ENCODE measurements at places on chromosomes 7 and 10.
A peak's percentile ranks its signal among the peaks of the same experiment; 100 is the strongest.

- DNase-seq = no peak
Measured at GRCh38 chr10:110861930-110862649, 9.6 kb upstream of the PDCD4 start.

DNA sequence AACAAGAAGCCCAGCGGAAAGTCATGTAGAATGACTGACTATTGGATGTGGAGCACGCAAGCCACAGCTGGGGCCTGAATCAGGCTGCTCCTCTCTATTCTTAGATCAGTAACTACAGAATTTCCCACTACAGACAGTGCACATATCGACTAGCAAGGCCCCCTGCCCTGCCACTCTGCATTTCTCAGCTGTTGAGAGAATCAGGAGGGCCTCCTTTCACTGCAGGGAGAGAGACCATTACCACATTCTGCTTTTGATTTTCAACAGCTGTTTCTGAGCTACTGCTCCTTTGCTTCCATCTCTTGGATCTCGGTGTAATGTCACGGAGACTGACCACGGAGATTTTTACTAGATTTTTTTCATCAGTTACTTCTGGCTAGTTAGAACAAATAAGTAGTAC is 73.8 kb downstream of the PON1 start:
- no peak for DNase-seq

- DNase-seq = no peak
Measured at GRCh38 chr7:38396852-38397251, 123.4 kb upstream of the TARP start.

- no peak for DNase-seq
Measured at GRCh38 chr10:97297556-97298222, 5.3 kb upstream of the ARHGAP19 start.

DNA sequence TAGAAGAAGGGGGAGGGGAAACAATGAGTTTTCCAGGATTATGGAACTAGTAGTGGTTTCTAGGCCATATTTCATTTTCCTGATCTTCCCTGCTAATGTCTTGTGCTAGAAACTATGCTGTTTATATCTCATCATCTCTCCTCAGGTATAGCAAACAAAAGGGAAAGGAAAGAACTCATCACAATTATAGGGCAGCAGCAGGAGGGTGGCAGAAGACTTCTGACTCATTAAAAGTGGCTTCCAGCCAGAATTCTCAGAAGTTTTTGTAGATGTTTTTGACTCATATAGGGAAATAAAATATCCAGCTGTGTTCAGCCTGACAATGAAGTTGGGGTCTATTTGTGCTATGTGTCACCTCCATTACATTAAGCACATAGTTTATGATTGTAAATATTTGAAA is 6.5 kb downstream of the AHR start:
- no peak for DNase-seq

GRCh38 chr7:96589038-96589437 is 120.6 kb downstream of the SEM1 start:
- no peak for DNase-seq

- DNase-seq = no peak
Measured at GRCh38 chr7:25289518-25289917, 61.2 kb upstream of the NPVF start.

GRCh38 chr7:94245500-94245899 is 149.2 kb upstream of the COL1A2 start:
- no peak for DNase-seq

DNA sequence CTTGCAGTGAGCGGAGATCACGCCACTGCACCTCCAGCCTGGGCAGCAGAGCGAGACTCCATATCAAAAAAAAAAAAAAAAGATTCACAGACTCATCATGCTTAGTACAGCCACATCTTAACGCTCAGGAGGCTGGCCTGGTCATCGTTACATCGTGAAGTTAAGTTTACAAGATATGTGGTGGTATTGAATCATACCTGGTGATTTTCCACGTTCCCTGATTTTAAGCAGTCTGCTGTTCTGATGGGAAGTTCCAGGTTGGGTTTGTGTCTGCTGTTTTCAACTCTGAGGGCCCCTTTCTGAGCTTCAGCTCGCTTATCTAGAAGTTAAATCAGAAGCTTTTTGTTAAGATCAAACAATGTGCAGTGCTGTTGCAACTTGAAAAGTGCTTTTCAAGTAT is 6.9 kb downstream of the PPP2R2D start:
- no peak for DNase-seq

- DNase-seq = no peak
Measured at GRCh38 chr7:55206235-55207029, 158.7 kb upstream of the LANCL2 start.

DNA sequence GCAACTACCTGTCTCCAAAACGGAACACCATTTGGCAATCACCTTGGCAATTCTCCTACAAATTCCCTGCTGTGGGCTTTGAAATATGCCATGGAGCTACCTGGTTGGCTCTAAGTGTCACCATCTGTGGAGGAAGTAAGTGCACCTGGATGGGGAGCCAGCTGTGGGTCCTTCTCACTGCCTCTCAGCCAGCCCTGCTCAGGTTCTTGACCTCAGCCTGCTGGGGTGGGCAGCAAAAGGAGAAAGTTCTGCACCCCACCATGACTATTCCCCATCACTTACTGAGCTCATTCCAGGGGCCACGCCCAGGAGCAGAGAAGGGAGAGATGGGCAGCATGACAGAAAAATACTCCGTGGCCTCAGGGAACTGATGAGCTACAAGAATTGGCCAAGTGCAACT is 158.7 kb downstream of the TNS3 start:
- no peak for DNase-seq

GRCh38 chr7:2754086-2754485 is 66.1 kb downstream of the AMZ1 start:
- no peak for DNase-seq

DNA sequence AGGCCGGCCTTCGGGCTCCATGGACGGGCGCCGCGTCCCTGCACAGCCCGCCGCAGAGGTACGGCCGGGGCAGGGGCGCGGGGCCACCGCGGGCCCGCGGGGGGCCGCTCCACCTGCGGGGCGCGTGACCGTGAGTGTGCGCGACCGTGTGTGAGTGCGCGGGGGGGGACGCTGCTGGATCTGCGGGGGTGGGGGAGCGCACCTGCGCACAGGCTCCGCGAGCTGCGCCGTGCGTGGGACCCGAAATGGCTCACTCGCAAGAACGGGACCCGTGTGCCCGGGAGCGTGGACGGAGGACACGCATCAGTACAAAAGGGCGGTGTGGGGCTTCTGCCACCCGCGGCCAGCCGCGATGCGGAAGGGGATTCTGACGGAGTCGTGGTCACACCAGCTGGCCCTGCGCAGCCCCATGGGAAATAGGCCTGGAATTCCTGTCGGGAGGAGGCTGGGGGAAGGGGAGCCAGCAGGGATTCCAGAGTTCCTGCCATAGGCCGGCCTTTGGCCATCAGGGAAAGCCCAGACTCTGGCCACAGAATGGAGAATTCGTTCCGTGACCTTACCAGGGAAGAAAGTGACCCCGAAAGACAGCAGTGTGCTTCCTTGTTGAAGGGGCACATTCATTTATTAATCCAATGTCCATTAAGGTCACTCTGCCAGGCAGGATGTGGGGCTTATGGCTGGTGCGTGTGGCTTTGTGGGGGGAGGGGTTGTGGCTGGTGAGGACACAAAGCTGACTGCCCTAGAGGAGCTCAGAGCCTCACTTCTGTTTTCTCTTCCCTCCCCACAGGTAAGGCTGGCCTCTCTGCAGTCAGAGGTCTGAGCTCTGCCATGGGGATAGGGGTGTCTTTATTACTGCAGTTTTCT is 494 bp downstream of the REPIN1 start:
- DNase-seq = peak; percentile 44

DNA sequence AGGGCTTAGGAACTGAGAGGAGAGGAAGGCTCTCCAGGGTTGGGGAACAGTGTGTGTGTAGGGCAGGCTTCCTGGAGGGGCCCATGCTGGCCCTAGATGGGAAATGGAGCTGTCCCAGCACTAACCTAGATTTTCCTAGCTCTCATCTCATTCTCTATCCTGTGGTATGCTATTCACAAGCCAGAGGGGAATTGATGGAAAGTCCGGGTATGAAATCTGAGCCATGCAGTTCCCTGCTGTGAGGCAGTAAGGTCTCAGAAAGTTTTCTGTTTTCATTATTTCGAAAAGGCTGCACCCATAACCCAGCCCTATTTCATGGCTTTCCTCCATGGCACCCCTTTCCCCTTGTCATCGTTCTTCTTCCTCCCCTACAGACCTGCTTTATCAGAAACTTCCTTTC is 220.3 kb downstream of the RPS24 start:
- no peak for DNase-seq

- DNase-seq = no peak
Measured at GRCh38 chr7:17326378-17326777, 27.9 kb downstream of the AHR start.

- no peak for DNase-seq
Measured at GRCh38 chr7:39816462-39817060, 133.5 kb upstream of the CDK13 start.

DNA sequence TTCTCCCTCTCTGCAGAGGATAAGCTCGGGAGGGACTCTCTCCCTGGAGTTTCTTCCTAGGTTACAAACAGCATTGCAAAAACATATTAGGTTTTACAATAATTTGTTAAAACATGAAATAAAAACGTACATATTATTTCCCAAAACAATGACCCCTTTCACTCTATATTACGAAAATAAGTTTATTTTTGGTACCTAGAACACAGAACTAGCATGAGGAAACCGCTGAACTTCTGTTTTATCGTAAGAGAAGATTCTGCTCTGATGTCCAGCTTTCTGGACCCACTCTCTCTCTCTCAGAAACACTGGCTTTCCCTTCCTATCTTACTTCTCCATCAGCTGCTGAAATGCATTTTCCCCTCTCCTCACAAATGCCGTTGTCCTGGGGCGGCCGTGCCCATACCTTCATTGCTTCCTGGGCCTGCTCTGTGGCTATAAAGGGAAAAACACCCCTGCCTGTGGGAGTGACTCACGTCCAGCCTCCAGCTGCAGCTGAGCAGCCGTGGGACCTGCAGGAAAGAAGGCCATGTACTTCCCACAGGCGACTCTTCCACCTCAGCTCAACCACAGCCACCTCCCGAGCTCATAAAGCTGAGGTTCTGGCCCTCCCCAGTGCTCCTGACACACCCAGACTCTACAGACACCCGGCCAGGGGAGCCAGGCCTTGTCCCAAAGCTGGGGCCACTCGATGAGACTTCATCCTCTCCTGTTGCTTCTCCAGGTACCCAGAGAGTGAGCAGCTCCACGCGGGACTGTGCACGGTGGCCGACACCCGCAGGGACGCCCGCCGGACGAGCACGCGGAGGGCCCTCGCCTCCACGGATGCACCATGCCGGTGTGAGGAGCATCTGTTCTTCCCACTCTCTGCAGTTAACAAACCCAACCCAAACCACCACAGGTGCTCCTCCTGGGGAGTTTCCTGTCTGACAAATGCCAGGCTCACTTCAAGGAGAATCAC is 3.1 kb downstream of the GPER1 start:
- DNase-seq = no peak

GRCh38 chr10:132498562-132499366 is 38.8 kb upstream of the INPP5A start:
- DNase-seq = no peak

DNA sequence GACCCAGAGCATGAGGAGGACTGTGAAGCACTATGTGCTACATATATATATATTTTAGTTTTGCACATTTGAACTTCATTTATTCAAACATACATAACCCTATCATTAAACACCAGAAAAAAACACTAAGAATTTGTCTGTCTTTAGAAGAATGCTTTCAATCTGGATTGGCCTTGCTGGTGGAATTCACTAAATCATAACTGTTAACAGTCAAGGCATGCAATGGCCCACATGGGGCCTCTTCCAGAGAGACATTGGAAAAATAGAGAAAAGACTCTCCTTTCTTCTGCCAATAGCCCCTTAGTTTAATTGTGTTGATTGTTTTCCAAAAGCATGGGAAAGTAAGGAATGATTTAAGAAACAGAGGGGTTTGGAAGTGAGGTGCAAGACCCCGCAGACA is 77.9 kb downstream of the MRPL32 start:
- DNase-seq = no peak

DNA sequence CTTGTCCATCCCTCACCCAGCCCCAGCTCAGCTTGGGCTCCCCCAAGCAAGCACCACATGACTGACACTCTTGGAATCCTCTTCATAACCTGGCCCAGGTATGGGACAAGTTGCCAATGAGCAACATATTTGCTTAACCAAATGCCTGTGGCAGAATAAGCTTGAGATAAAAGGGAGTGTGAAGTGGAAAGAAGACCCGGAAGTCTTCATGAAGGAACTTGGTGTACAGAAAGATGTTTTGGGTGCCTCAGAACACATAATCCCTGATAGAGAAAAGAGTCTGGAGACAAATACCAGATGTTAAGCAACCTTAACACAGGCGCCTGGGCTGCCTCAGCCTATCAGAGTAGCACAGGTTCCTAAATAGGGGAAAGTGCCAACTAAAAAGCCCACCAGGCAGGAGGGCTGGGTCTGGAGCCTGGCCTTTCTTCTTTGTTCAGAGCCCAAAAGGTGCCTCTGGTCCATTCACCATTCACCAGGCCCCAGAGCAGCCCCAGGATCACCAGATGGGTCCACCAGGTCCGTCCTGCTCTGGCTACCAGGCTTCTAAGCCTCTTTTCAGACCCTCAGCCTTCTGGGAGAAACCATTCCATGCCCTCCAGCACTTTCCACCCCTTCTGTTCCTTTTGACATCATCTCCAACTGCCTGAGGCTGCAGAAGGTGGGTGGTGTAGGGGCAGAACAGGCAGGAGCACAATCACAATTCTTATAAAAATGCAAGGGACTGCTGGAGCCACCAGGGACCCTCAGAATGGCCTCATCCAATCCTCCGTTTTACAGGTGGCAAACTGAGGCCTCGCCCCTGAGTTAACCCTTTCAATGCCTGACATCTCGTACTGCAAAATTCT is 22.6 kb downstream of the KCNMA1 start:
- DNase-seq = no peak

DNA sequence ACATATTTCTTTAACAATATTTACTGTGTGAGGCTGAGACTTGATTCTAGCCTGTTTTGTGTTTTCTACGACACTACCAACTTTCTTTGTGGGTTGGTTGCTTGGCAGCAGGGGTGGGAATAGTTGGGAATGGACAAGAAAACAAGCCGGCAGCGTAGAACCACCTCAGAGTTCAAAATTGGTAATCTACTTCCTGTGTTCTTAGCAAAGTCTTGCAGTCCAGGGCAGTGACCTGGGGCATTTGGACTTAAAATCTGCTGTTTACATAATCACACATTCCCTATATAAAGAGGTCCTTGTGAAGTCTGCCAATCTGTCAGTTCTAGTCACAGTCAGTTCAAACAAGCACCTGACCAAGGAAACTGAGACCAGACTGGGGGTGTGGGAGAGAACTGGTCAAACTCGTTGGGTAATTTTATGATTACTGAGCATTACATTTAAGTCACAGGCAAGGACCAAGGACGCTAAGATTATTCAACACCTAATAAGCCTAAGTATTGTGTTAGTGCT is 167.9 kb downstream of the CPEB3 start:
- no peak for DNase-seq

GRCh38 chr10:68598978-68599770 is 39.0 kb downstream of the TET1 start:
- DNase-seq = peak; percentile 55

GRCh38 chr10:62380016-62380415 is 5.8 kb downstream of the ZNF365 start:
- no peak for DNase-seq

- DNase-seq = no peak
Measured at GRCh38 chr10:90858461-90858968, 676 bp upstream of the HTR7 start.

- no peak for DNase-seq
Measured at GRCh38 chr10:66927251-66927935, 1.6 kb downstream of the LRRTM3 start.
